ENCODE measurements at places on chromosomes 1 and 21.

- DNase-seq = no peak
Observed at GRCh38 chr1:62424411-62424810, 12.4 kb upstream of the USP1 start.

DNA sequence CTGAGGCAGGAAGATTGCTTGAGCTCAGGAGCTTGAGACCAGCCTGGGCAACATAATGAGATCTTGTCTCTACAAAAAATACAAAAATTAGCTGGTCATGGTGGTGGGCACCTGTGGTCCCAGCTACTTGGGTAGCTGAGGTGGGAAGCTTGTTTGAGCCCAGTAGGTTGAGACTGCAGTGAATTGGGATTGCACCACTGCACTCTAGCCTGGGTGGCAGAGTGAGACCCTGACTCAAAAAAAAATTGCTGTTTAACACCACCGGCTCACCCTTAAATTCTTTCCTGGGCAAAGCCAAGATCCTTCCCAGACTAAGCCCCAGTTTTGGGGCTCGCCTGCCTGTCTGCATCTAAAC is 6.6 kb upstream of the NSUN4 start:
- DNase-seq = no peak

DNA sequence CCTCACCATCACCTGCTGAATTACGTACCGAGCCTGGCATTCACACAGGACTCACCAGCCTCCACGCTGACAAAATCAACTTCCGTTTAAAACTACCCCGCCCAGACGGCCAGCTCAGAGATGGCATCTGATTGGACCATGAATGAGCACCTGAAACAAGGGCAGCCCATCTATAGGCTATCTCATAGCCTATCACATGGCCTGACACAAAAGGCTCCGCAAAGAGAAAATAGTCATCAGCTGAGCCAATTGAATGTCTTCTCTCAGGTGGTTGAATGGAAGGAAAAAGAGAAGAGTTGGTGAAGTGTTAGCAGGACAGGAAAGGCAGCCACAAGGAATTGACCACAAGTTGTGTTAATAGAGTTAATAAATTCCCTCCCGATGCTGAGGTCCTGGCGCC is 50.6 kb upstream of the ZC3H12A start:
- DNase-seq = no peak

DNA sequence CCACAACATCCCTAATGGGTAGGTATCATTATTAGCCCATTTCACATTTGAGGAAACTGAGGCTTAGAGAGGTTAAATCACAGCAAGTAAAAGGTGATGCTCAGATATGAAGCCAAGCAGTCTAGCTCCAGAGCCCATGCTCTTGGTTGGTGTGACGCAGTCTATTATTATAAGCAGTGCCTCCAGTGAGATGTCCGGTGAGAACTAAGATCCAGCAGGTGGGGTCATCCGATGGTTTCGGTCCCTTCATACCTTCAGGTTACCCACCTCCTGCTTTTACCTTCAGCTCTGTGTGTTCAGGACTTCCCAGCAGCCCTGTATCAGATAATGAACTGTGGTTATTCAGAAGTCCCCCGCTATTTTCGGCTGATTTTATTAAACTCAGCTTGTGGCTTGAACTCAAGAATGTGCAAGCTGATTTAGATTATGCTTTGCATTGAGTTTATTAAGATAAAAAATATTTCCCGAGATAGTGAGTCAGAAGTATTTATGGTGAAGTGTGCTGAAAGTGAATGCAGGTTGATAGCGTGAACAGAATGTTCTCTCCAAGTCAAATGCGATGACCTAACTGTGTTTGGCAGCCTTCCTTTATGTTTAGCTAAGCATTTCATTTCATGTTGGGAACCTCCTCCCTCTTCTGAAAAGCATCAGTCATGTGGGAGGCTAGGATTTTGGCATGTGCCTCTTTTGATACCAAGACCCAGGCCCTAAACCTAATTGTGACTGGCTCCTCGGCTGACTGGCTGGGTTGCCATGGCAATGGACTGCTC is 160.9 kb upstream of the UBE2U start:
- peak; percentile 95 for DNase-seq

DNA sequence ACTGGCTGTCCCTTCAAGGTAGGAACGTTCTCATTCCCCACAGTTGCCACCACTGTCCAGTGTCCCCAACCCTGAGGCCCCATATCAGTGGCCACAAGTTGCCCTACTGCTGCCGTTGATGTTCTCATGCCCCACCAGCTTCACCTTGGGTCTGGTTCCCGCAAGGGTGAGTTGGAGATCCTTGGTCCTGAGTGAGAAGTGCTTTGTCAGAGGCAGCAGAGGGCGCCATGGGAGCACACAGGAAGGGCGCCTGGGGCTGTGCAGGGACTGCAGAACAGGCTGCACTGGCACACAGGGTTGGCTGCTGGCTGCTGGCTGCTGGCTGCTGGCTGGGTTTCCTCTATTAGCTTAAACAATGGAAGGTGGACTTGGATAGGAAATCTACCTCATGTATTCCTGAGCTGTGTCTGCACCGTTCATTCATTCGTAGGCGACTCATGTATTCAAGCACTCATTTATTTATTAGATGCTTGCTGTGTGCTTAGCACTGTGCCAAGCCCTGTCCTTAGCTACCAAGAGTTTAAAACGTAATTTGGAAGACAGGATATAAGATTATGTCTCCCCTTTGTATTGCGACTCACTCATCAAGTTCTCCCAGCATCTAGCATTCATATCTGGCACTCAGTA is 2.1 kb upstream of the S100A9 start:
- no peak for DNase-seq

GRCh38 chr1:53799141-53799540 is 39.0 kb downstream of the NDC1 start:
- peak; percentile 8 for DNase-seq

GRCh38 chr1:3697810-3698209 is 45.5 kb downstream of the TP73 start:
- no peak for DNase-seq

DNA sequence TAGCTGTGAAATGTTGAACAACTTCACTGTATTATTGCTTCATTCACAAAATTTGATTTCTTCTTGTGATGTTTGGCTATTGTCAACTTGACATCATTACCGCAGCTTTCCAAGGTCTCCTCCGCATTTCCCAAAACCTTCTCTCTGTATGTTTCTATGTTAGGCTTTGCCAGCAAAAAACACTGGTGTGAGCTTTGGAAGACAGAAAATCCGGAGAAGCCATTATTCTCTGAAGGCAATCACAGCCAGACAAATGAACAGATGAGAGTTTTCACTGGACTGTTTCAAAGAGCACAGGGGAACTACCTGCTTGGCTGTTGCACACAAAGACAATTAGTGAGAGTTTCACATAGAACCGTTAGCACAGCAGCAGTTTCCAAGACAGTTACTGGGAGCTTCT is 609.6 kb downstream of the BRINP3 start:
- no peak for DNase-seq

DNA sequence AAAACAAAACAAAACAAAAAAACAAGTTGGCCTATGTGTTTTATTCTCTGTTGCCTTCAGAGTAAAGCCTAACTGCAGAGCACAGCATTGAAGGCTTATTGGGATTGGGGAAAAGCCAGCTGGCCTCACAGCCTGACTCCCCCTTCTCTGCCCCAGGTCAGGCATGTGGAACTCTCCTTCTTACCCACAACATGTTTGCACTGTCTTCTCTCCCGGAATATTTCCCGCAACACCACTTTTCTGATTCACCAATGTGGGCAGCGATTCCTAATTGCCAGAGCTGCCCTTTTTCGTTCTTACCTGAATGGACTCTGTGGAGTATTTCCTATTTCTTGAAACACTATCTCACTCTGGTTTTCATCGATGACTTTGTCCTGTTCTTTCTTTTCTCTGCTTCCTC is 2.8 kb upstream of the TARBP1 start:
- DNase-seq = no peak

DNA sequence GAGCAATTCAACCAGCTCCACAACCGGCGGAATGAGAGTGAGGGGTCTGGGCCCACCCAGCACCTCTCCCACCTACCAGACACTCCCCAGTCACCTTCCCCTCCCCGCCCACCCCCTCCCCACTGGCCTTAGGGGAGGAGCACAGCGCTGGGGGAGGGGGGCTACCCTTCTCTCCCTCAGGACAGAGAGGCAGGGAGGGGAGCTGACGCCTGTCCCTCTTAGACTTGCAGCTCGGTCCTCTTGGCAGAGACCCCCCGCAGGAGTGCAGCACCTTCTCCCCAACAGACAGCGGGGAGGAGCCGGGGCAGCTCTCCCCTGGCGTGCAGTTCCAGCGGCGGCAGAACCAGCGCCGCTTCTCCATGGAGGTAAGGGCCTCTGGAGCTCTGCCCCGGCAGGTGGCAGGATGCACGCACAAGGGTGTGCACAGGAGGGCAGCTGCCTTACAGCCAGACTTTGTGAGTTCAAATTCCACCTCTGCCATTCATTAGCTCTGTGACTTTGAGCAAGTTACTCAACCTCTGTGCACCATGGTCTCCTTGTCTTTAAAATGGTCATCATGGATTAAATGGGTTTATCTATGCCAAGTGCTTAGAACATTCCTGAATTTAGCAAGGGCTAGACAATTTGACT is 18.9 kb downstream of the CDK18 start:
- no peak for DNase-seq

DNA sequence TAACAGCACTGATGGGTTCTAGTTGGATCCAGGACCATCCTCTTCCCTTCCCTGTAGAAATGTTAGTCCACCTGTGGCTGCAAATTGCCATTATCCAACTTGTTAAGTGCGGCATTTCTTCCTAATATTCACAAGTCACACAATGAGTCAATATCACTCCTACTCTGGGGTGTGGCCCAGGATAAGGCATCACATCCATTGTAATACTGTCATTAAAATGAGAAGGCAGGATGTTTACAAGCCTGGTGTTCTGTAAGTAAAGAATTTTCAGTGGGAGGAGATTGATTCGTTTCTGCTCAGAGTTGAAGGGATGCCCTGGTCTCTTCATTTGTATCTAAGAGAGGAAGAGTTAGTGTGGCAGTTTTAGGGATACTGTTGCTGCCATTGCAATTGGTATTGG is 18.1 kb upstream of the ARHGAP29 start:
- no peak for DNase-seq

DNA sequence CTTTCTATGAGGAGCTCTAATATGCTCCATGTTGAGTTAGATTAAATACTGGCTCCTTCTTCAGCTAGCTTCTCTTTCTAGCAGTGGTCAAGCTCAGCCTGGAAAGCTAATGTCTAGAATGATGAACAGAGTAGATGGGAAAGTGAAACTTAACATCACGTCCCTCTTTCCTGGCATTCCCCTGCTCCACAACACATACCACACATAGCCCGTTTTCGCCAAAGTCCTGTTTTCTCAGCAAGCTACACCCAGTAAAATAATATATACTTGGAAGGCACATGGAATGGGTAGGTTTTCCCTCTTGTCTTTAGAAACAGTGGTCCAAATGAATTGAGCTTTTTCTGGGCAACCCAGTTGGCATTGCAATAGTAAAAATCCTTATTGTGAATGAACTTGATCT is 3.8 kb downstream of the KRTAP27-1 start:
- DNase-seq = no peak

DNA sequence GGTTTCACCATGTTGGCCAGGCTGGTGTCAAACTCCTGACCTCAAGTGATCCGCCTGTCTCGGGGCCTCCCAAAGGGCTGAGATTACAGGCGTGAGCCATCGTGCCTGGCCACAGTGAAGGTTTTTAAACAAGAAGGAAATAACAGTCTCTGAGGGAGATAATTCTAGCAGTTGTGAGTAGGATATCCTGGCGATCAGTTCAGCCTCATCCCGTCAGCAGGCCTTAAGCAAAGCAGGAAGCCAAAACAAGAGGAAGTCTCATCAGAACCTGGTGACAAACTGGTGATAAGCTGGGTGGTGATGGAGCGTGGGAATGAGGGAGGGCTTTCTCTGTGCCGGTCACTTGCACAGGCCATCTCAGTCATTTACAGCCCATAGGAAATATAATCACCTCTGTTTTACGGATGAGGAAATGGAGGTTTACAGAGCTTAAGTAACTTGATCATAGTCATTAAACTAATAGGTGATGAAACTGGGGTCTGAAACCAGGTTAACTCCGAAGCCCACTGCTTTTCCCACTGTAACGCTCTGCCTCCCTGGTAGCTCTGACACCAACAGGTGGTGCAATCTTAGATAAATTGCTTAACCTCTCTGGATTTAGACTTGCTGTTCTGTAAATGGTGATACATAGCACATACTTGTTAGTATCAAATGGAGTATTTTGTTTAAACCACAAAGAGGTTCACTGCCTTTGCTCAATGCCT is 40.8 kb upstream of the A3GALT2 start:
- DNase-seq = no peak

DNA sequence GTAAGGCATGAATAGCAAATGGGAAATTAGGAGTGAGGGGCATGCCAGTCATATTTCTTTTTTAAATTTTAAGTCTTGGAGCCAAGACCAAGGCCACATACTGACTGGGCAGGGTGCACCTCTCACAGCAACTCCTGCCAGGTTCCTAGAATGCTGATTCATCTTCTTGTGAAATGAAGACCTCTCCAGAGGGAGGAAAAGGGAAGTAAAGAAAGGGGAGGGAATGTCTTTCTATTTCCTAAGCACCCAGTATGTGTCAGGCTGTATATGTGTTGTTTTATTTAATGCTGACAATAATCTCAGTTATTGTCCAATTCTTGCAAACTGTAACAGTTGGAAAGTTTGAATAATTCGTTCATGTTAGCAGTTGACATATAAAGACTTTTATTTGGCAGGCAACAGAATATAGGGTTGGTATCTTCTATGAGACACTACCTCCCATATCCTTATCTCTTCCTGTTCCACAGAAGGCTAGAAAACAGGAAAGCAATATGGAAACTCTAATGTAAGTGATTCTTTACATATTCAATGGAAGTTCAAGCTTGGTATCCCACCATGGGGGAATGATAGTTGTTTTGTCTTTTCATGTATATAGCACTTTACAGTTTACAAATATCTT is 259.1 kb upstream of the USP24 start:
- no peak for DNase-seq

DNA sequence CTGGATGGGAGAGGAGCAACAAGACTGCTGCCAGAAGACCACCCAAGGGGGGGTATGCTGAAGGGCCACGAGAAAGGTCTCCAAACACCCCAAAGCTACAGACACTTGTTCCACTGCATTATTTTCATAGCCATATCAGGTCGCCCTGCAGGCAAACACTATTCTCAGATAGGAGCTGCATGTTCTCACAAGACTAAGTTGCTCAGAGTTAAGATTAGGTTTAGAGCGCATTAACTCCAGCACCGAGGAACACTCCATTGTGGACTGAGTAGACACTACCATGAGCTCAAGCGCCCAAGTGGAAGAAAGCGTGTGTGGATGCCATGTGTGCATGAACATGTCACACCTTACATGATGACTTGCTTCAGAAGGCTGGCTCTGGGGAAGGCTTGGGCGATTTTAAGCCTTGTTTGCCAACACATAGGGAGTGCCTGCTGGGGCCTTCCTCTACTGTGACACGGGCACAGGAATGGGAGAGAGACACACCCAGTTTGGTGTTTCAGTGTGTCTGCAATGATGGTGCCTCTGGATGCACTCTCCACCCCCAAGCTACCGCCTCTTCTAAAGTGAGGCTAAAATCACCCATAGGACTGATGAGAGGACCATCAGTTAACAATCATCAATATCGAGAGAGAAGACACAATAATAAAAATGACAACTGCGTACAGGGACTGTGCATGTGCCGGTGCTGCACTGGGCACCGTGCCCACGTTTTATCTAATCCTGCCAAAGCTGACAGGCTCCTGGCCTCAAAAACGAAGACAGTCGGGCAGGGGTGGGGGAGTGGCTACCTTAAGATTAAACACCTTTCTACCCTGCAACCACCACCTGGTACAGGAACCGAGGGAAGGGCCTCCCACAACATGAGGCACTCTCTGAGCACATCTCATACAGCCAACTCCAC is 34.9 kb downstream of the SSBP3 start:
- DNase-seq = no peak

- no peak for DNase-seq
Observed at GRCh38 chr1:63073309-63074306, 248.8 kb upstream of the FOXD3 start.

GRCh38 chr1:238779716-238780115 is 606.7 kb upstream of the CHRM3 start:
- no peak for DNase-seq
